ENCODE measurements at places on chromosomes 12 and 14.

DNA sequence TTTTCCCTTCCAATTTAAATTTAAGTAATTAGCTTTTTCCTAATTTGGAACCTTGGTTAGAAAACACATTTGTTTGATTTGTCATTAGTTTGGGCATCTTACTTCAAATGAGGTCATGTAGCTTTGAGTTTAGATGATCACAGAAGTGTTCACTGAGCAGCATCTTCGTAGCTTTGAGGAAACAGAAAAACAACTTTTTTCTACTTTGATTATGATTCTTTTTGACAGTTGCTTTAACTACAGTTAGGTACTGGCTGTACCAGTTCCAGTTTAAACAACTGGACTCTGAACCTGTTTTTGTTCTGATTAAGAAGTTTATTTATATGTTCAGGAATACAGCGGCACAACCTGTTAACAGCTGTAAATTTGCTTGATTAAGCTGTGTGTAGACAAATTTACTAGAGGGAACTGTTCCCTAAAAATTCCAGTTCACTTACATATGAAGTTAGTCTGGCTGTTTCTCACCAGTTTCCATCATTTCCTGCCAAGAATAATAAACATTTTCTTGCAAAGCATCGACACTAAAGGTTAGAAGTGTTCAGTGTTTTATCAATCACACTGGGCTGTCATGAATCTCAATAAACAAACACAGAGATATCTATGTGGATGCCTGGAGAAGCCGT, 191.9 kb downstream of the RAD51B start:
- DNase-seq, result no peak

DNA sequence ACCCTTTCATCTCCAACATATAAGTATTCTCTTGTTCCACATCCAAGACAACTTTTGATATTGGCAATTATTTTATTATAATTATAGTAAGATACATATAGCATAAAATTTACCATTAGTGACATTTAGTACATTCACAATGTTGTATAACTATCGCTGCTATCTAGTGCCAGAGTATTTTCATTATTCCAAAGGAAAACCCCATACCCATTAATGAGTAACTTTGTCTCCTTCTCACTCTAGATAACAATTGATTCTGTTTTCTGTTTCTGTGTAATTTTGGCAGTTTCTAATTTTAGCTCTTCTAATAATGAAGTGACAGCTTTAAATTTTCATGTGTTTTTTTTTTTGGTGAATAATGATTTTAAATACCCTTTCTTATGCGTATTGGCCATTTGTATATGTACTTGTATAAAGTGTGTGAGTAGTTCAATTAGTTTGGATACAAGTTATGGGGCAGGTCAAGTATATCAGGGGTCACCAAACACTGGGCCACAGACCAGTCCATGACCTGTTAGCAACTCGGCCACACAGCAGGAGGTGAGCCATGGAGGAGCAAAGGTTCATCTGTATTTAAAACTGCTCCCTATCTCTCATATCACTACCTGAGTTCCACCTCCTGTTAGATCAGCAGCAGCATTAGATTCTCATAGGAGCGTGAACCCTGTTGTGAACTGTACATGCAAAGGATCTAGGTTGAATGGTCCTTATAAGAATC, 97.2 kb upstream of the SYT1 start:
- DNase-seq, result no peak

DNA sequence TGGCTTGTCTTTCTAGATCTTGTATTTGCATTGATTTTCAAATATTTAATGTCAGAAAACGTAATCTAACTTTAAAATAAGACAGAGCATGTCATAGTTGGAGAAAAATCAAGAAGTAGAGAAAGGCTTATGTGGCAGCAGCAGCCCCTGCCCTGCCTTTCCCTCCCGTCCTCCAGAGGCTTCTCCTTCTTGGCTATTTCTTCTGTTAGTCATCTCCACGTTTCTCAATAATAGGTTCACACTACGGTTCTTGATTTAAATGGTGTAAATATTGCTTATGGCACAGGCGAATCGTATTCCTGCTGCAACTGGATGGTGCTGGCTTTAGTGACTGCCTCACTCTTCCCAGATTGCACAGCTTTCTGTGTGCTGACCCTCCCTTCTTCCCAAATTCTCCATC, 42.8 kb downstream of the SLC8B1 start:
- DNase-seq, result no peak

GRCh38 chr12:31316891-31317290, 9.1 kb downstream of the SINHCAF start:
- no peak for DNase-seq

GRCh38 chr14:100114109-100114765, 45.2 kb downstream of the DEGS2 start:
- no peak for DNase-seq

- no peak for DNase-seq
These were observed 24.5 kb upstream of the KIF21A start for GRCh38 chr12:39467432-39467870.

DNA sequence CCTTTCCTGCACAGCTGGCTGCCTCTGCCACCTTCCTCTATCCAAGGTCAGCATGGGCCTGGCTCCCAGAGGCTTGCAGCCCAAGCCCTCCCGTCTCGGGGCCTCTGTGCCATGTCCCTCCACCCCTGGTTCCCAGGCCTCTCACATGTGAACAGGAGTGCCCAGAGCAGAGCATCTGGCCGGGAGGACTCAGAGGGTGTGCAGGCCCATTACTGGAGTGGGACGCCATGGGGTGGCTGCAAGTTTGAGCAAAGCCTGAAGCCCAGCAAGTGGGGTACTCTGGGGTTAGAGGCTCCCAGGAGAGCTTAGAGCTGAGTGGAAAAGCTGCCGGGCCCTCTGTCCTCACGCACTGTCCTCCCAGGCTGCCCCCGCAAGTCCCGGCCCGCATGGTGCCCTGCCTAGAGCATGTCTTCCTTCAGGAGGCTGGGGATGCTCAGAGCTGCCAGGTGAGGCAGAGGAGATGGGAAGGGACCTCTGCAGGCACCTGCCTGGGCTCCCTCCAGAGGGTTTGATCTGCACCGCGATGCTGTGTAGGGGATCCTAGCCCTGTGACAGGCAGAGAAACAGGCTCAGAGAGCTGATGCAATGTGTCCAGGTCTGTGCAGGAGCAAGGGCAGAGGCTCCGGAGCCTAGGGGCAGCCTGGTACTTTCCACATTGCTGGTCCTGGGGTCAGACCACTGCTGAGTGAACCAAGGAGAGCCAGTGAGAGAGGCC, 39.8 kb downstream of the DIO3 start:
- DNase-seq, result no peak

- DNase-seq, result no peak
These were observed 40.9 kb upstream of the MBIP start for GRCh38 chr14:36361210-36361853.

GRCh38 chr14:100022772-100023451, 42.3 kb upstream of the EVL start:
- no peak for DNase-seq

GRCh38 chr12:111150360-111150759, 218.5 kb downstream of the PHETA1 start:
- no peak for DNase-seq

- no peak for DNase-seq
These were observed 103.5 kb downstream of the MED13L start for GRCh38 chr12:116174006-116174405.

- DNase-seq, result no peak
These were observed 1.8 kb upstream of the RHOF start for GRCh38 chr12:121795034-121795968.

GRCh38 chr12:58268069-58268468, 326.7 kb downstream of the ATP23 start:
- DNase-seq, result no peak

GRCh38 chr14:51176839-51177238, 63.2 kb upstream of the TMX1 start:
- DNase-seq, result no peak

- DNase-seq, result no peak
These were observed 6.6 kb downstream of the APPL2 start for GRCh38 chr12:105229371-105229770.

- DNase-seq, result no peak
These were observed 12.4 kb upstream of the ETFBKMT start for GRCh38 chr12:31647086-31647491.

DNA sequence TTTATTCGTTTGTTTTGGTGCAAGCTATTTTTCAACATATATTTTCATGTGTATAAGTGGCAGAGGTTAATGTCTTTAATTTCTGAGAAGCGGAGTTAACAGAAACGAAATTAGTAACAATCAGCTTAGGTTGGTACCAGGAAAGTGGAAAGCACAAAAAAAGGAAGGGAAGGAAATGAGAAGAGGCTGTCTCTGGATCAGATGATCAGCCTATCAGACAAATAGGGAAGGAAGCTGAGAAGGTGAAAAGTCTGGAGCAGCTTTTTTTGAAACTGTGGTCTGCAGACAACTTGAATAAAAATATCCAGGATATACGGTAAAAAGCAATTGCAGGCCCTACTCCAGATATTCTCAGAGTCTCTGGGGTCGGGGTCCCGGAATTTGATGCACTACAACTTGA, 265.0 kb downstream of the SSPN start:
- DNase-seq, result no peak

DNA sequence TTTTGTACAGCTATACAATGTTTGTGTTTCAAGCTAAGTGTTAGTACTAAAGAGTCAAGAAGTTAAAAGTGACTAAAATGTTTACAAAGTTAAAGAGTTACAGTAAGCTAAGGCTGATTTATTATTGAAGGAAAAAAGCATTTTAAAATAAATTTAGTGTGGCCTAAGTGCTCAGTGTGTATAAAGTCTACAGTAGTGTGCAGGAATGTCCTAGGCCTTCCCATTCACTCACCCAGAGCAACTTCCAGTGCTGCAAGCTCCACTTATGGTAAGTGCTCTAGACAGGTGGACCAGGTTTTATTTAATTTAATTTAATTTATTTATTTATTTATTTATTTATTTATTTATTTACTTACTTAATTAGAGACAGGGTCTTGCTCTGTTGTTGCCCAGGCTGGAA, 19.6 kb downstream of the DLK1 start:
- no peak for DNase-seq

DNA sequence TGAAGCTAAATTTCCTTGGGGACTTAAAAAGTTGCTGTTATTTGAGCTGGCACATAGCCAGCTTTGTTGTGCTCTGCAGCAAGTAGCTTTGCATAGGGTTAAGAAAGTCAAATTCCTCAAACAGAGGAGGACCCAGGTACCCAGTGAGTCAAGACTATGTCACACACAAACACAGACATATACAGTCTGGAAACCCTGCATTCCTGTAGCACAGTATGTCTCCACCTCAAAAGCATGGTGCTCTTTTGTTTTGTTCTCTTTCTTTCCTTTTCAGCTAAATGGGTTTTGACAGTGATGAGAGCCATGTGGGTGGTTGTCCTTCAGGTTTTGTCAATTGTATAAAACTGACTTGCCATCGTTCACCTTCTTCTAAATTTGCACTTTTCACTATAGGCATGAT, 179.6 kb upstream of the DIO2 start:
- no peak for DNase-seq

DNA sequence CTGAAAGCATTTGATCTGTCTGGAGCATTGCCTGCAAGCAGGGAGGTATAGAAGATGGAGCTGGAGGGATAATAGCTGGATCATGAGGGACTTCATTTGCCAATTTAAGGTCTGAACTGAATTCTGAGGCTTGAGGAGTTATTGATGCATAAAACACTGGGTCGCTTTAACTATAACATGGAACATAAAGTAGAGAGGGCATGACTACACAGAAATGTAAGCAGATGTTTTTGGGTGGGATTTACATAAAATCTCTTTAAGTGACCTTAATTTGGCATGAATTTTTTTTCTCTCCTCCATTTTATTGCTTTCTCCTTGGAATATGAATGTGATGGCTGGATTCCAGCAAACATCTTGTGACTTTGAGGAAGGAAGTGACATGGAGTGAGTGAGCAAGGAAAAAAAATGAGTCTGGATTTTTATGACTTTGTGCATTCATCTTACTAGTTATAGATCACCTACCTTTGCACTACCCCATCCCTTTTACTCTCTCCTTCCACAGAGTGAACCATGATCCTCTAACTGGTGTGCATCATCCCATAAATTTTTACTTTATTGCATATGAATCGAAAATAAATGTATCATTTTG, 356.0 kb downstream of the DUSP6 start:
- no peak for DNase-seq

DNA sequence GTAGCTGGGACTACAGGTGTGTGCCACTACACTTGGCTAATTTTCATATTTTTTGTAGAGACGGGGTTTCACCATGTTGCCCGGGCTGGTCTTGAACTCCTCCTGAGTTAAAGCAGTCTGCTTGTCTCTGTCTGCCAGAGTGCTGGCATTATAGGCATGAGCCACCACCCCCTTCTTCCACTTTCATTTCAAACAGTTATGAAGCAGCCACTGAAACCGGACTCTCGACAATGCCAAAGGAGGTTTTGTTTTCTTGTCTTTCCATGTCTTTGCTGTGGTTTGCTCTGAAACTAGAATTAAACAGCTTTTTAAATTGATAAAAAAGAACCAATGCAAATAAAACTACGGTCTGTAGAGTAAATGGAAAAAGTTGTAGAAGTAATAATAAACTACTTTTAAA, 30.4 kb downstream of the RAP1B start:
- DNase-seq, result no peak

DNA sequence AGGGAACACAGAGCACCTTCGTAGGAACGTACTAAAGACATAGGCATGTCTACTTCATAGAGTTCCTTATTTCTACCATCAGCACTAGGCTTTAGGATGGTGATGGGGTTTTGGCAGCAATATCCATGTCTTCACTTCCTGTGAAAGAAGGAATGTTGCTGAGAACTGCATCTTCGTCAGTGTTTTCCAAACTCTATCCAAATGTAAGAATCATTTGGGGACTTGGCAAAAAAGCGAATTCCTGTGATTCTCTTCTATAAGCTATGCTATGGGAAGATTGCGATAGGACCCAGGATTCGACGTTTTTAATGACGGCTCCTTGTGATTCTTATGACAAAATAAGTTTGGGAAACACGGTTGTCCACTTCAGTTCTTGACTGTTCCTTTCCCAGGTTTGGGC, 39.8 kb downstream of the AKAP3 start:
- no peak for DNase-seq

All from stimulated activated CD4-positive, alpha-beta T cell treated with anti-CD3 and anti-CD28 coated beads, Interleukin-1b, Interleukin-23, amount 100 ng/mL, for 1 hour (primary cell).